ENCODE measurements at places on chromosomes 2 and 18.

DNA sequence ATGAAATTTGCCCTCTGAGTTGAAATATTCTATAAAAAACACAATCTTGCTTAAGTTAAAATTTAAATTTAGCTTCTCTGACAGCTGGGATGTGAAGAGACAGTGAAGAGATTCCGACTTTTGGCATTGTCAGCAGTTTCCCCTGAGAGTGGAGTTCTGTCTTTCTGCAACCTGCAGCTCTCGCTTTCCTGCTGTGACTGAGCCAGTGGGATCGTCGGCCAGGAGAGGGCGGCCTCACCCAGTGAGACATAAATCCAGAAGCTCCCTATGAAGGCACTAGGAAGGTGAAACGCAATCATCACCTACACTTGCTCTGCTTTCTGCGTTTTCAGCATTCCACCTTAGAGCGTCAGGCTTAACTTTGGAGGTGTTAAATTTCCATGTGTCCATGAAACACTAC is 75.4 kb upstream of the HNMT start:
- no peak for DNase-seq
- no peaks in the 10 kb centered on the region for H3K36me3 ChIP-seq
- no peak overlapping the region for H3K4me3 ChIP-seq
- no peaks in the 10 kb centered on the region for H3K27me3 ChIP-seq
- no peak overlapping the region for H3K27ac ChIP-seq

DNA sequence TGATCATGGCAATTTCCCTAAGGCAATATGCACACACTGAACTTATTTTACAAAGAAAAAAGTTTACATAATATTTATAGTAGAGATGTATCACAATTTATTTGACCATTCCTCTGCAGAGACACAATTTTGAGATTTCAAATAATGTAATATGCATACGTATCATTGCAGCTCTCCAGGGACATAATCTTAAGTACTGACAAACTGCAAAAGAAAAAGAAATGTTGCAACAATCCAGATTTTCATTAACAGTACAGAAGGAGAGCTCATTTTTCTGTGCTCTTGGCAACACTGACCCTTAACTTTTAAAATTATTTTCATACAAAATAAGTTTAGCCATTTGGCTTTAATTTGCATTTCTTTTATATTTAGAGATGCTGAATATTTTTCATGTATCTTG is 710.2 kb upstream of the SLC39A10 start:
- H3K4me1 ChIP-seq: no peaks in the 10 kb centered on the region
- H3K27ac ChIP-seq: no peak overlapping the region
- DNase-seq: no peak
- H3K36me3 ChIP-seq: no peaks in the 10 kb centered on the region
- no peak overlapping the region for H3K4me3 ChIP-seq

DNA sequence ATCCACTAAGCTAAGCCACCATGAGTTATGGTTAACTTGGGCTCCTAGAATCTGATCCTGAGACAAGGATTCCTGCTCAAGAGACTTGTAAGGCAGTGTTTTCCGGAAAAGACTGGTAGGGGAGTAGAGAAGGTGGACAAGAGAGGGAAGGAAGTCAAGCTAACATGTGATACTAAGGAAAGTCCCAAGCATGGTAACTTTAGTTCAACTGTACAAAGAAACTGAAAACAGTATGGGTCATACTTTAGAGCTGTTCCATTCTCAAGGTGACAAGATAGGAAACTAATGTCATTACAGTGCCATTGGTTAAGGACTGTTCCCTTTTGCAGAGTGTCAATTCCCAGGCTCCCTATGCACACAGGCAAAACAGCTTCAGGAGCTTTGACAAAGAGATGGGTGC is 5.8 kb downstream of the MYO5B start:
- H3K4me1 ChIP-seq: peaks cover 7% of the 10 kb centered on the region
- DNase-seq: no peak
- no peak overlapping the region for H3K4me3 ChIP-seq
- H3K27ac ChIP-seq: no peak overlapping the region
- no peaks in the 10 kb centered on the region for H3K27me3 ChIP-seq

GRCh38 chr2:54545702-54546450 is 89.7 kb downstream of the SPTBN1 start:
- no peaks in the 10 kb centered on the region for H3K27me3 ChIP-seq
- no peak overlapping the region for H3K4me3 ChIP-seq
- H3K27ac ChIP-seq: no peak overlapping the region
- peaks cover 78% of the 10 kb centered on the region for H3K4me1 ChIP-seq
- DNase-seq: no peak

DNA sequence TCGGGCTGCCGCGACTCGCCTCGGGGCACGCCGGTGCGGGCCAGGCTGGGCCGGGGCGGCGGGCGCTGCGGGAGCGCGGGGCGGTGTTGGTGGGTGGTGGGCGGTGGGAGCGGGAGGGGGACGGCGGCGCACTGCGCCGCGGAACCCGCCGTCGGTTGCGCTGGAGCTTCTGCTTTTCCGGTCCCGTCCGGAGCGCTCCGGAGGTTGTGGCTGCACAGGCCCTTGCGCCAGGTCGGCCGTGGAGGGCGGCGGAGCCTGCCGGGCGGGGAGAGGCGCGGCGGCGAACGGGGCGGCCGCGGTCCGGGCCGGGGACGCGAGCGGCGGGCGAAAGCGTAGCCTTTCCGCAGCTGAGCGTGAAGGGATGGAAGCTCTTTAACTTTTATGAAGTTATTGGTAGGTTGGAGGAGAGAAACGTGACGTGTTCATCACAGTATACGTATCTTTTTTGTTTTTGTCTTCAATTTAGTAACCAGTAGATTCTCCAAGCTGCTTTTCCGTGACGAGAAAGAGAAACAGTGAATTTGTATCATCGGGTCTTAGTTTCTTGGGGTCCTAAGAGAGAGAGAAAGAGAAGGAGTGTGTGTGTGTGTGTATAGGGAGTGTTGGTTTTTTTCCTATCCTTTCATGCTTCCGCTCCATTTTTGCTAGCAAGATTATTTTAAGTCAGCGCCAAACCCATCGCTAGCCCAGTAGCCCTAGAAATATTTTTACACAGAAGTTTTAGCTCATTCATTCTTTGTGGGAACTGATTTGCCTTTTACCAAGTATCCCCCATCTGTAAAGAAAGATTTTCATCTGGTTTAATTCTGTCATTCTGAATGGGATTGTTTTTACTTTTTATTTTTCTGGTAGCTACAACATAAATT is 535 bp downstream of the ATG4B start:
- H3K4me3 ChIP-seq: peak overlapping the region; percentile 94
- H3K27me3 ChIP-seq: no peaks in the 10 kb centered on the region
- peaks cover 13% of the 10 kb centered on the region for H3K36me3 ChIP-seq
- H3K4me1 ChIP-seq: peaks cover 82% of the 10 kb centered on the region
- DNase-seq: no peak
- H3K27ac ChIP-seq: peak overlapping the region; percentile 99
